ENCODE measurements at places on chromosomes 13 and 19.

GRCh38 chr19:5341448-5341820, 822 bp upstream of the PTPRS start:
- DNase-seq, result no peak

DNA sequence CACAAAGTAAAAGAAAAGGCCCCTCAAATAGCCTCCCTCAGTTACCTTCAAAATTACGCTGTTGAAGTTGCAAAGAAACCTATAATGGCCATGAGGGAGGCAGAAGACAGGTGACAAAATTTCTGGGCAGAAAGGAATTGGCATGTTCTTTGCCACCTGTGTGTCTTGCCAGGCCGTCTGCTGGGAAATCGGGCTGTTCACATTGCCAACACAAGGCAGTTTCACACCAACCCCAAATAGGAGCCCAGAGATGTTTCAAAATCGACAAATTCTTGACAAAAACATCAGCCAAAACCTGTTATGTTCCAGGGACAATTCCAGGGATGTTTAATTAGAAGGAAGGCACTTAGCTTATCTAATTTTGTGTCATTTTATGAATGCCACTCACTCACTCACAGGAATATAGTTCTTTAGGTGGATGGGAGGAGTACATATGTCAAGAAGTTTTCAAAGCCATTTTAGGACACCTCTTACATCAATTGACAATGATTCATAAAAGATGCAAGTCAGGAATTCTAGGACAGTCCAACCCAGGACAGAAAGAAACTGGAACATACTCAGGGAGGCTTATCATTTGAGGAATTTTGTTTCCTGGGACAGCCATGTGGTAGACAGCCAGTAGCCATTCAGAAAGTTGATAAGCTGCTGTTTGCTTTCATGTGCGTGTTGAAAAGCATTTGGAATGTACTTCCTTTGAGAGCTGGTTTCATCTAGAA, 164.5 kb downstream of the RGCC start:
- DNase-seq, result no peak

DNA sequence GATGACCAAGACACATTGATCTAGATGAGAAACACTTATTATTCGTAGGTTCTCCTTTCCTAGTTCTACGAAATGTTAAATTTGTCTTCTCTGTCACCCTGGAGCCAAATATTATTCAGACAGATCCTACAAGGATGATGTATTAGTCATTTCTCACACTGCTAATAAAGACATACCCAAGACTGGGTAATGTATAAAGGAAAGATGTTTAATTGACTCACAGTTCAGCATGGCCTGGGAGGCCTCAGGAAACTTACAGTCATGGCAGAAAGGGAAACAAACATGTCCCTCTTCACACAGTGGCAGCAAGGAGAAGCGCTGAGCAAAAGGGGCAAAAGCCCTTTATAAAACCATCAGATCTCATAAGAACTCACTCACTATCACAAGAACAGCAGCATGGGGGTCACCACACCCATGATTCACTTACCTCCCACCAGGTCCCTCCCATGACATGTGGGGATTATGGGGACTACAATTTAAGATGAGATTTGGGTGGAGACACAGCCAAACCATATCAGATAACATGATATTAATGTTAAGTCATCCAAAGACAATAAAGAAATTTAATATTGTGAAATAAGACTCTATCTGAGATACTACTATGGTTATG, 1248.8 kb upstream of the SLC10A2 start:
- no peak for DNase-seq

DNA sequence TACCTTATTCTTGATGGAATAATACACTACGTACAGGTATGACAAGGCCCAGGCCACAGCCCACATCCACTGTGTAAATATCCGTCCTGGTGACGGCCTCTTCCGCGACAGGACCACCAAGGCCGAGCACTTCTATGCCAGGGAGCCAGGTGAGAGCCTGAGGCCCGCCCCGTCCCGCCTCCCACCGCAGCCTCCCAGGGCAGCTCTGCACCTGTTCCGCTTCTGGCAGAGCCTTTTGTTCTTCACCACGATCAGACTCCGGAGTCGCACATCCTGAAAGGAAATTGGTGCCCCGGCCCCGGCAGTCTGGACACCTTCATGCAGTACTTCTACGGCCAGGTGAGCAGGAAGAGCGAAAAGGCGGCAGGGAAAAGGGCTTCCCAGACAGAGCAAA, 10.6 kb upstream of the ZNF358 start:
- no peak for DNase-seq

DNA sequence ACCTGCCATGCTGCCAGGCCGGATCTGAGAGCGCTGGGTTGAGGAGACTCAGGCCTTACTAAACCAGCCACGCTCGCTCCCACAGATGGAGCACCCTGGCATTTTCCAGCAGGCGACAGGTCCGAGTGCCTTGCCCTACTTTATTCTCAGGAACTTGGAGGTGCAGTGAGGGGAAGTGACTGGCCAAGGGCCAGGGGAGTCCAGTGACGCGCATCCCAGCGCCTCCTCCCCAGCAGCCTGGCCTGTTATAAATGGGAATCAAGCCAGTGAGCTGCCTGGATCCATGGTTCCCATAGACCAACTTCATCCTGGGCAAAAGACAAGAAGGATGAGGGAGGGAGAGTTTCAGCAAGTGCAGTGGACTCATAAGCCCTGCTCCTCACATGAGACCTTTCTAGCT, 35.5 kb downstream of the TMED1 start:
- no peak for DNase-seq

GRCh38 chr19:47786566-47786965, 8.1 kb downstream of the SELENOW start:
- DNase-seq, result no peak

DNA sequence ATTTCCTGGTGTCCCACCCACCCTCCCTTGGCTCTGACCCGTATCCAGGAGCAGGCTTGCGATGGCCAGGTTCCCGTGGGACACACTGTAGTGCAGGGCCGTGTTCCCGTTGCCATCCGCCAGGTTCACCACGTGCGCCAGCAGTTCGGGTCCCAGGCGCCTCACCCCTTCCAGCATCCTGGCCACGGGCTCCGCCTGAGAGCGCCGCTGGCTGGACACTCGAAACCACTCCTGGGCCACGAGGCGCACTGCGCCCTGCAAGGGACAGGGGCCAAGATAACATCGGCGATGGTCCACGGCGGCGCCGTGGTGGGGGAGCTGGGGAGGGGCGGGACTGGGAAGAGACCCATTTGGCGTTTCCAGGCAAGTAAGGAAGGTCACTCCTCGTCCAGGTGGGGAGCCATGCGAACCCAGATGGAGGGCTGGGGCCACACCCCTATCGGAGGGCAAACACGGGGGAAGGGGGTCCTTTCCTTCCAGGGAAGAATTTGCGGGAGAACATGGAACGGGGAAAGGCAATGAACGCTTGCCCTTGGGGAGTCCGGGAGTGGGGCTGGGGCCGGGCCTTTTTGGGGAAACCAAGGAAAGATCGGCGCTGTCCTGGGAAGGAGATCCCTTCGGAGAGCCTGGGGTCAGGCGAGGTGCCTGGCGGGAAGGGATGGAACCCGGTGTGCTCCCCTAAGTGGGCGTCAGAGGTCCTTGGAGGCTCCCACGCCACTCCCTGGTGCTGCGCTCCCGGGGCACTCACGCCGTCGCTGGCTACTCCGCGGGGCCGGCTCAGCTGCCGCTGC, 9.9 kb downstream of the KANK3 start:
- DNase-seq, result no peak

DNA sequence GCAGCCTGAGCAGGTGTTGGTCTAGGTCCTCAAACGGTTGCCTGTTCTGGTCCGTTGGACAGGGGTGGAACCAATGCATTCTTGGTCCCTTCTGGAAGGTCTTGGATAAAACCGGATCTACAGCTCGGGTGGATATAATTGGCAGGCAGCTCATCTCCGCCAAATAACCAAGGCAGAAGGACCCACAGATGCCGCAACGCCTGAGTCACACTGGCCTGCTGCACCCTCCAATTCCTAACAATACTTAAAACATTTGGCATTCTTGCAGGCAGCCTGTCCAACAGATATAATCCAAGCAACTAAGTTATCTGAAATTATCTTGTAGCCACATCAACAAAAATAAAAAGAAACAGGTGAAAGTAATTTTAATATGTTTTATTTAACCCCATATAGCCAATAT, 59.0 kb upstream of the FGF14 start:
- DNase-seq, result no peak

- no peak for DNase-seq
Measured at GRCh38 chr19:4473011-4473762, 1.1 kb downstream of the HDGFL2 start.

DNA sequence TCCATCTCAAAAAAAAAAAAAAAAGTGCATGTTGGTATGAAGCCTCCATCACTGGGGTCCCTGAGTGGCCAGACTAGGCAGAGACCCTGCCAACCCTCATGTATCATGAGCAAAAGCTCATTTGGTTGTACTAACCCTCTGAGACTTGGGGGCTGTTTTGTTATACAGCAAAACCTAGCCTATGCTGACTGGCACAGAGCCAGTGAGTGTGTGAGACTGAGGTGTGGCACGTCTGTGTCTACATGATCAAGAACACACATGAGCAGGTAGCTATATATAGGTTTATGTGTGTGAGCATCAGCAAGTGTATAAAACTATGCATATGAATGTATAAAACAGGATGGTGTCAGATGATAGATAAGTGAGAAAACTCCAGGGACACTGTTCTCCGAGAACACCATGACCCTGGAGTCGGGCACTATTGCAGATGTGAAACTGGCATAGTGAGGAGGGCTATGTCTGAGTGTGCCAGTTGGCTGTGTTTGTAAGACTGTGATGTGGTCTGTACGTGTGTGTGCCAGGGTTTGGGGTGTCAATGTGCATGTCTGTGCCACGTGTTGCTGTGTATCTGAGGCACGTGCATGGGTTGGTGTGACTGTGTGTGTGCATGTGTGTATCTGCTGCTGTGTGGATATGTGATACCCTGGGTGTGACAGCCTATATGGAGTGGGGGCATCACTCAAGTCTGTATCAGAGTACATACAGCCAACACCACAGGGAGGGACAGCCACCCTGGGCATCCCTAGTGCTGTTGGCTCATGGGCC, 44.5 kb downstream of the OLFM2 start:
- no peak for DNase-seq

- no peak for DNase-seq
Measured at GRCh38 chr19:21460686-21461085, 44.7 kb upstream of the ZNF429 start.

DNA sequence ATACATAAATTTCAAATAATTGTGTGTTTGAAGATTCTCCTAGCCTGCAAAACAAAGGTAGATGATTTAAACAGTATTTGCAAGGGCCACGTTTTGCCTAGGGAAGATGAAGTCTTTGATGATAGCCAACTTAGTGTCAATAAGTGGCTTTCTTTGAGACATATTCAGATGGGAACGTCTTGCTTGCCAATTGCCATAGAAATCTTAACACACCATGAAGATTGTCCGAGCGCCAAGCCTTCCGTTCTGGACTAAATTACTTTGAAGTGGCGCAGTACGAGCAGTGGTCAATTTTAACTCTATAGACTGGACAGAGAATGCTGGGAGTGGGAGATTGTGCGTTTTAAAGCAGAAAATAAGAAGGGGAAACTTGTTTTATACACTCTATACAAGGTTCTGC, 9.9 kb downstream of the ZIC5 start:
- DNase-seq, result no peak

DNA sequence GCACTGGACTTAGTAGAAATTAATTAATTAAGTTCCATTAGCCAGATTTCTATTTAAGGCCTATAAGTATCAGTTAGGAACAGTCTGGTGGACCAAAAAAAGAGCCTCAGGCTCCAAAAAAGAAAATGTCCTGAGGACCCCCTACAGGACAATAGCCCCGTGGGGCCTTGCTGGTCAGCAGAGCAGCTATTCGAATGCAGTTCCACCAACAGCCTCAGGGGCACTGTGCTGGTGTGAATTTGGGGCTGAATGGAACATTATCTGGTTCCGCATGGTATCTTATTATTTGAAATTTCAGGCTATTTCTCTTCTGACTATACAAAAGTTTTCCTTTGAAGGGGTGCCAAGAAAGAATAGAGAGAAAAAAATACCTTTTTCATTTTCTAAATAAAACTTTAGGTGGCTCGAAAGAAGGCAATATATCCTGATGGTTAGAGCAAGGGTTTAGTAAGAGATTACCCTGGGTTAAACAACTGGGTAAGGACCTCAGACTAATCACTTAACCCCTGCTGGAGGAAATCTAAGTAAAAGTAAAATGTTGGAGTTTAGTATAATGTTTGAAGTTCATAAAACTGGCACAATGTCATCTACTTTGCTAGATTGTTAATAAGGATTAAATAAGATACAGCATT, 147.2 kb downstream of the MIPEP start:
- peak; percentile 11 for DNase-seq

GRCh38 chr13:80618781-80619180, 277.9 kb upstream of the SPRY2 start:
- no peak for DNase-seq
